ENCODE measurements at places on chromosomes 2 and 18.

- DNase-seq = no peak
These were observed 85.9 kb upstream of the RANBP2 start for GRCh38 chr2:108633409-108633808.

DNA sequence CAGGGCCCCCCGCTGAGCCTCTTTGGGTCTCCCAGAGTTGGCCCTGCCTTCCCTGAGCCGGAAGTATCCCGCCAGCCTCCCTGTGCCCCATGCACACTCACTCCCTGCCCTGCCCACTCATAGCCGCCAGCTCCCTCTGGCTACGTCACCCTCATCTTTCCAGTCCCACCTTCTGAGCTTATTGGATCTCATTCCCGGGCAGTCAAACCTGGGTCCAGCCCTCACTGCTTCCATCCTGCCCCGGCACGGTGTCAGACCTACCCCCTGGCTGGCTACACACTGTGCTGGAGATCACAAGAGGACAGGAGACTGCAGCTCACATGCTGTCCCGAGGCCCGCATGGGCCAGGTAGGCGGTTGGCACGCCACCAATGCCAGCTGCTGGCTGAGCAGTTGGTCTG lies 147.2 kb downstream of the ASB1 start:
- no peak for DNase-seq

- no peak for DNase-seq
These were observed 57.9 kb downstream of the ZNF638 start for GRCh38 chr2:71389384-71390072.

DNA sequence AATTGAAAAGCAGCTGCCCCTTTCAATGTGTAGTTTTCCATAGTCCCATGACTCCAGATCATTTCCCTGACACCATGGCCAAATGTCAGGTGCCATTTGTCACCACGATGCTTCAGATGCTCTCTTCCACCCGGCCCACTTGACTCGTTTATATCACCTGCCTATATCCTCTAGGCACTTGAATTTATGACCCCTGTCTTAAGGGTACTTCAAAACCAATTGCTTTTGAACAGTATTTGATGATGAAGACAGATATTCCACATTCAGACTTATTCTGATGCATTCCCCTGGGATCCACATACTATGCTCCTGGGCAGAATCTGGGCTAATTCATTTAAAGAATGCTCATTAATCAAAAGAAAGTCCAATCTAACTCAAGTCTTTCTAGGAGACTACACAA lies 16.9 kb upstream of the RHBDD1 start:
- DNase-seq = no peak

GRCh38 chr2:195579776-195580555 lies 77.1 kb upstream of the SLC39A10 start:
- no peak for DNase-seq
